Effector CD8-positive, alpha-beta T cell (primary cell): ENCODE measurements at places on chromosomes 12 and 14.

- no peak for DNase-seq
Observed at GRCh38 chr14:45201905-45202304, 51.1 kb downstream of the MIS18BP1 start.

GRCh38 chr12:59699421-59700152 is 103.8 kb downstream of the SLC16A7 start:
- no peak for DNase-seq

GRCh38 chr12:70661466-70662161 is 24.4 kb upstream of the PTPRB start:
- DNase-seq: no peak

GRCh38 chr14:64541261-64541971 is 875 bp downstream of the HSPA2 start:
- no peak for DNase-seq

DNA sequence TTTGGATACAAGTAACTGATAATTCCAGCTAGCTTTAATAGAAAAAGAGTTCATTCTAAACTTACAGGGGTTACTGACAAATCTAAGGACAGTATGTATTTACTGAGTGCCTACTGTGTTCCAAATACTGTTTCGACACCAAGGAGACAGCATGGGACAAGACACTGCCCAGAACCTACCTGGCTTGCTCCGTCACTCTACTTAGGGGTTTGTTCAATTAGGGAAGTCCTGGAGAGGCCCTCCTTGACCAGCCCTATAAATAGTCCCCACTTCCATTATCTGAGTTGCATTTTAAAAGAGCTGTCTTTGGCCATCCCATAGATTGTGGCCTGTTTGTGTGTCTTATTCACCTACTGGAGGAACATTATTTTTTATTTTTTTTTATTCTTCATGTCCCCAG is 129.5 kb upstream of the ATF1 start:
- no peak for DNase-seq

DNA sequence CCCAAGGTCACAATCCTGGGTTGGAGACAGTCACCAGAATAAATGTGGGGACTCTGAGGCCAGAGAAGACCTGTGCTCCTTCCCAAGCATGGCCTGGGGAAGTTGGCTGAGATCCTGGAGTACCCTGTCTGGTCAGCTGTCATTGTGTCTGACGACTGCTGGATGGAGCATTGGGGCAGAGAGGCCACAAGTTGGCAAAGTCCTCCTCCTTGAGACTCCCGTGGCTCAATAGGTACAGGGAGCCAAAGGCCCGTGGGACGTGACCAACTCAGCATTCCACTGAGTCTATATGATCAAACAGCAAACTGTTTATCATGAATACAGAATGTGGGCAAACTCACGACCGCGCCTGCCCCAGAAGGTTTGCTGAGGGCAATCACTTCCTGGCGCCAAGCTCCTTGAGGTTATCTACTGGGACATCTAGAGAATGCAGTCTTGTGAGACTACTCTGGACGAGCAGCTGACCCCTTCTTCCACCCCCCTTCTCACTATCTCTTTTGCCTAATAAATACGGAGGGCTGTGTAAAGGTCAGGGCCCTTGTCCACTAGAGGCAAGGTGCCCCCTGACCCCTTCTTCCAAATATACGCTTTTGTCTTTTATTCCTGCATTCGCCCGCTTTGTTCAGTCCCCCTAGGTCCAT is 14.3 kb upstream of the SLC10A1 start:
- DNase-seq: no peak

DNA sequence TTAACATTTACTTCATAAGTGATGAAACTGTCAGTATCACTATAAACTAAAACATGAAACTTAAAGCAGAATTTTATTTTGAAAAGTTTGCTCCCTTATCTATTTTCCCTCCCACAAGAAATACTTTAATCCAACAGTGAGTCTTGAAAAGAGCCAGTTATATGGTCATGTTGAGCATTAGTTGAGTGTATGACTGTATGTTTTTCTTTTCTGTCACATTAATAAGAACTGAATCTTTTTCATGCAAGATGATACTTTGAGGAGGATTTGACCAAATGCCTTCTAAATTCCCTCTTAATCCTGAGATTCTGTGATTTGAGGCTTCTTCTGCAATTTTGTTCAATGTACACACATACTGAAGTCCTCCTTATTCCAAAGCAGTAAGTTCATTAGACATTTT is 33.7 kb upstream of the YARS2 start:
- DNase-seq: no peak

DNA sequence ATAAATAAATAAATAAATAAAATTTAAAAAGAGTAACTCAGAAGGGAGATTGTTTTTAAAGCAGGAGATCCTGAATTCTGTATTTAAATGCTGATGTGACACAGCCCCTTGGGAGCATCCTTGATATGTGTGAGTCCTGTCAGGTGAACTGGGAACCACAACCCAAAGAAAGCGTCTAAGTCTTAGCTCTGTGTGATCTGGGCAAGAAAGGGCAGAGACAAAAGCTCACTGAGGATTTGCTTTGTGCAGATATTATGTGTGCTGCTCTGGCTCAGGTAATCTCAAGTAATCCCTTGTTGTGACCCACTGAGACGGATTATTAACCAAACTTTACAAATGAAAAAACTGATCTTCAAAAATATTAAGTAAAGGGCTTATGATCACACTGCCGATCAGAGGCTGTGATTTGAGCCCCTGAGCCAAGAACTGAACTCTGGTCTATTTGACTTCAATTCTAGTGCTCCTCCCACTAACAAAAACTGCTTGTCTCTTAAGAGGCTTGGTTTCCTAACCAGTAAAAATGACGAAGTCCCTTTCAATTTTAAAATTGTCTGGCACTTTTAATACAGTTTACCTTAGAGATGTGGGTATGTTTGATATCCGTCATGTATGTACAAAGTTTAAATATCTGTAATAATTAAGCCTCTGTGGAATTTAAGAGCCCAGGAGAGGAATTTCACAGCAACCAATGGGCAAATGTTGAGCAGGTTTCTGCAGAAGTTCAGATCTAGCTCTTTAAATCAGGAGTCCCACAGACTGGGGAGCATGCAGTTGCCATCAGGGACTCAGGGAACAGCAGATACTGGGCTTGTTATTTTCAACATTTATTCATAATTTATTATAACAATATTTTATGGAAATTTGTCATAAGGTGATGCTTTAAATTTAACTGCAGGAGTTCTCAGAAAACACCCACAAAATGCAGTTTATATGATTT is 46.1 kb downstream of the CPM start:
- DNase-seq: no peak

DNA sequence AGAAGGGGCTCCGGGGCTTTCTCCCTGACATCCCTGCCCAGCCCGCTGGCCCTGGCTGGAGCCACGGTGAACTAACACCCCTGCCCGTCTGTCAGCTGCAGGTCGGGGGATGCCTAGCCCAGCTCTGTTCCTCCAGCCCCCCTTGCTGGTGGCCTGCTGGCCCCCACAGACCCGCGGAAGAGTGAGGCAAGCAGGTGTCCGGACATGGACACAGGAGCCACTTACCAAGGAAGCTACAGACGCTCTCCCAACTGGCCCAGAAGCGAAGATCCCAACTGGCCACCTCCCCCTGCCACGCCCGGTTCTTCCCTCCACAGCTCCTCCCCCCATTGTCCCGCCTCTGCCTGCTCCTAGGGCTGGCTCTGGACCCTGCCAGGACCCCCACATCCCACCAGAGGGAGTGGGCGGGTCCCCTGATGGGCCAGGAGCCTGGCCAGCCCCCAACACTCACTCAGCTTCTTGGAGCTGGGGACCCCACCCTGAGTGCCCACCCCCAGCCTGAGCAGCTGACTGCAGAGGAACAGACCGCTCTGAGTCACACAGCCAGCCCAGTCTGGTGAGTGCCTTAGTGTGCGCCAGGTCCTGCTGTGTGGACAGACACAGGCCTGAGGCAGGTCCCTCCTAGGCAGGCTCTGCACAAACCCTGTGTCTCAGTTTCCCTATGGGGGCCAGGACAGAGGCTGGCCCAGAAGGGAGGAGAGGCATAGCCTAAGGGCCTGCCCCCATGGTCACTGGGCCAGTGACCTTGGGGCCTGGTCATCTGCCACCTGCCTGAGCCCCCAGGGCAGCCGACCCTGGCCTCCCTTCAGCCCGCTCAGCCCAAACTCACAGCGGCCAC is 7.7 kb downstream of the AHNAK2 start:
- no peak for DNase-seq

DNA sequence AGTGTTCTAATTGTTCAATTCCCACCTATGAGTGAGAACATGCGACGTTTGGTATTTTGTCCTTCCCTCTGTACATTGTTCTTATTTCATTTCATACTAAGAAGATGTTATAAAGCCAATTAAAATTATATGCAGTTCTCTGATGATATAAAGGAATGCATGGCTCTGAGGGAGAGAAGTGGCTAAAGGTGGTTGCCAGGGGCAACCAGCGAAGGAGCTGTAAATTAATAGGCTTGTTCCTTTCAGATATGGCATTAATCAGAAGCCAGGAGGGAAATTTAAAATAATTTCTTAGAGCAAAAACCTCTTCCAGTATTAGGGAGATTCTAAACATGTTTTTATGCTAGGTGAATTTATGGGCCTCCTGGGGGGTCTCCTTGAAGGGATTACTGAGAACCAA is 227.8 kb downstream of the TMEM117 start:
- no peak for DNase-seq

DNA sequence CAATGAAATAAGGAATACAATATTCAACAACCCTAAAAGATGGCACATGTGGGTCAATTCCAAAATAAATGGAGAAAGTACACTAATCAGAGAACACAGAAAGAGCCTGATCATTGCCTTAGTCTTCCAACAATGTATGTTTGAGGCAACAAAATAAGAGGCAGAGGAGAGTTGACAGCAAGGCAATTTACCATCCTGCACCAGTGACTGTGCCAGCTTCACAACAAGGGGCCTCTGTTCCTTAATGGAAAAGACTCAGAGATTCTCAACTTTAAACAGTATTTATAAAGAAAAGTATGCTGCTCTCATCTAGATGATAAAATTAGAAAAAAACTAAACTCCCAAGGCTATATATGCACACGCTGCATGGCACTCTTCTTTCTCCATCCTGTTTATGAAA is 25.9 kb downstream of the EPS8 start:
- DNase-seq: no peak

DNA sequence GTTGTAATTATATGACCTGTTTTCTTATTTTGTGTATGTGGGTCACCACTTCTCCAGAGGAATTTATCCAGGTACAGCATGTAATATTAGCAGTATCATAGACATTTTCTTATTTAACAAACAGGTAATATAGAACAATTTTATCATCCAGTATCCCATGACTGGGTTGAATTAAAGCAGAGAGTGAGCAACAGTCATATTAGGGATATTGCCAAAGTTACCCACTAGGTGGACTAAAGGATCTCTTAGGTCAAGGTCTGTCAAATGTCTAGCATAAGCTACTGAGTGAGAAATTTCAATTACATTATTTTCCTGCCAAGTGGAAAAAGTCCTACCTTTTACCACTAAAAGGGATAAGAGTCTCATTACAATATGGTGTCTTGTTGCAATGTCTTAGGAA is 62.1 kb upstream of the TRIM9 start:
- DNase-seq: no peak

- peak; percentile 11 for DNase-seq
Observed at GRCh38 chr12:62438098-62438692, 28.4 kb upstream of the MON2 start.

GRCh38 chr14:103418481-103418818 is 33.2 kb downstream of the MARK3 start:
- no peak for DNase-seq

DNA sequence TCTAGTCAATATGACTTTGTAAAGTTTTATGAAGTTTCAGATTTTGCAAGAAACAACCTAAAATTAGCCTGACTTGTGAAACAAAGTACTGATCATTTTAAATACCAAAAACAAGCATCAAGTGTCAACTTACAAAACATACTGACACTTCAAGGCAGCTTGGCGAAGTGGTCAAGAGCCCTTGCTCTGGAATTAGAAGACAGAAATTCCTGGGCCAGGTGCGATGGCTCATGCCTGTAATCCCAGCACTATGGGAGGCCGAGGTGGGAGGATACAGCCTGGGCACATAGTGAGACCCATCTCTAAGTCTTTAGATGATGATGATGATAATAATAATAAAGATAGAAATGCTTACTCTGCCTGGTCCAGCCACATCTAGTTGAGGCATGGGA is 45.4 kb upstream of the NR2C1 start:
- DNase-seq: no peak

DNA sequence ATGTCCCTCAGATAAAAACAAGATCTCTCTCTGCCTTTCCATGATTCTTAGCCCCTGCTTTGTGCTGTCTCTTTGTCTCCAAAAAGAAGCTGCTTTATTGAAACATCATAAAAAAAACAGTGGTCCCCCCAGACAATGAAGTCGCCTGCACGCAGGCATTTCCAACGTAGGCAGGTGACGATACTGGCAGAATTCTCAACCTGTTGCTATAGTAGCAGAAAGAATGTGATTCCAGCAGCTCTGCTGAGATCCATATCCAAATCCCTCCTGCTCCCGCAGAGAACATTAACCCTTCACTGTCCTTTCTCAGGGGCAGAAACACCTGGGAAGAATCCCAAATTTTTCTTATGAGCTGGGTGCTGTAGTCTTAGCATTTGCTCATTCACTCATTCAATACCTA is 84.8 kb downstream of the STON2 start:
- DNase-seq: no peak

- DNase-seq: no peak
Observed at GRCh38 chr12:70332236-70332635, 33.9 kb upstream of the KCNMB4 start.

GRCh38 chr12:84842406-84843013 is 70.1 kb downstream of the SLC6A15 start:
- no peak for DNase-seq

- DNase-seq: no peak
Observed at GRCh38 chr12:47901063-47901717, 3.6 kb downstream of the VDR start.

DNA sequence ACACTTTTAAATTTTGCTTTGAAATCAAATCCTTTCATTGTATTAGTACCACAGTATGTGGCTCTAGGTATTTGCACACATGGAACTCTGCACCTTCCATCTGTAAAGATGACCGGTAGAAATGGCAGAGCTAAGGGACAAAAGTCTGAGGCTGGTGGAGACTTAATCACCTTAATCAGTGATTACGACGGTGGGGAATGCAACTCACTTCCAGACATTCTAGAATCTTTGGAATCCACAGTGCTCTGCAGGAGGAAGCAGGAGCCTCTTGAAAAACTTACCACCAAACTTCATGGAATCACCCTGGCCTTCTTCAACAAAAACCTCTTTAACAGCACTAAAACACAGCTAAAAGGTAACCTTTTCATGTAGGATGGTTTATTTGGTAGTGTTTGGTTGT is 3.9 kb upstream of the DACT1 start:
- no peak for DNase-seq
